ENCODE measurements at places on chromosomes 7 and 10. TPM values are rescaled to one million over a fixed set of nuclear protein-coding genes. Genes with fewer than 3 reads are reported as not detected.

Gene GBF1
- 38.0 TPM for total RNA-seq

DNA sequence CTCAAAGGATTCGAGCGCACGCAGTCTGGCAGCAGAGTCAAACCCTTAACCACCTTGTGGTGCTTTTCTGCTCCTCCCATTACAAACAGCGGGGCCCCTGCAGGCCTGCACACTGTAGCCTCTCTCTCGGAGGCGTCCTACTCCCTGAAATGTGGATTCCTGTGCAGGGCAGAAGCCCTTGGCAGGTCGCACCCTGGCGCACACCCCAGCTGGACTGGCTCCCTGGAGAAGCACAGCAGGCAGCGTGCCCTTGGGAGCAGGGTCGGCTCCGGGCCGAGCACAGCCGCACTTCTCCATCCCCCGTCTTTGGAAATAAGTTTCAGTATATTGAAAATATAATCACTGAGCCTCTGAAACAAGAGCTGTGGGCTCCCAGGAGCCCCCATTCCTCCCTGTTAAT, 144.1 kb downstream of the C10orf105 start:
- DNase-seq: no peak

GRCh38 chr10:16779384-16779915, 37.8 kb downstream of the RSU1 start:
- no peak for DNase-seq

DNA sequence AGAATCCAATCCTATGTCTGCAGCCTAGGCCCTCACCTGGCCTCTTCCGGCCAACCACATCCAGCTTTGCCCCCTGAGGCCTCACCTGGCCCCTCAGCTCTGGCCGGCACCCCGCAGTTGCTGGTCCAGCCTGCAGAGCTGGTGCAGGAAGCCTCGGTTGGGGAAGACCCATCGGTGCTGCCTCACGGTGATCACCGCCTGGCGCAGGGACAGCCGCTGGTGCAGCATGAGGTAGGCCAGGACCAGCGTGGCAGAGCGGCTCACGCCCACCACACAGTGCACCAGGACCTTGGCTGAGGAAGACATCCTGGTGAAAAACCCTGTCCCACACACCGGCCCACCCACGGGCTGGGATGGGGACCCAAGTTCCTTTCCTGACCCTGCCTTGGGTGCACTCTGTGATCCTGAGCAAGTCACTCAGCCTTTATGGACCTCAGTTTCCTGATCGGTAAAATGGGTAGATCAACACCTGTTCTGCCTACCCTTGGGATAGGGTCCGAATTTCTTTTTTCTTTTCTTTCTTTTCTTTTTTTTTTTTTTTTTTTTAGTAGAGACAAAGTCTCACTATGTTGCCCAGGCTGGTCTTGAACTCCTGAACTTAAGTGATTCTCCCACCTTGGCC, 5.8 kb upstream of the SAMD8 start:
- DNase-seq: no peak
